ENCODE measurements at places on chromosomes 5 and 9.

- DNase-seq, result no peak
Measured at GRCh38 chr5:177546258-177546741, 8.1 kb downstream of the FAM193B start.

GRCh38 chr9:79912318-79913070 lies 340.7 kb downstream of the TLE4 start:
- DNase-seq, result no peak

GRCh38 chr9:89382026-89382986 lies 64.0 kb downstream of the SECISBP2 start:
- no peak for DNase-seq

- no peak for DNase-seq
Measured at GRCh38 chr9:2479056-2479565, 142.5 kb upstream of the VLDLR start.

DNA sequence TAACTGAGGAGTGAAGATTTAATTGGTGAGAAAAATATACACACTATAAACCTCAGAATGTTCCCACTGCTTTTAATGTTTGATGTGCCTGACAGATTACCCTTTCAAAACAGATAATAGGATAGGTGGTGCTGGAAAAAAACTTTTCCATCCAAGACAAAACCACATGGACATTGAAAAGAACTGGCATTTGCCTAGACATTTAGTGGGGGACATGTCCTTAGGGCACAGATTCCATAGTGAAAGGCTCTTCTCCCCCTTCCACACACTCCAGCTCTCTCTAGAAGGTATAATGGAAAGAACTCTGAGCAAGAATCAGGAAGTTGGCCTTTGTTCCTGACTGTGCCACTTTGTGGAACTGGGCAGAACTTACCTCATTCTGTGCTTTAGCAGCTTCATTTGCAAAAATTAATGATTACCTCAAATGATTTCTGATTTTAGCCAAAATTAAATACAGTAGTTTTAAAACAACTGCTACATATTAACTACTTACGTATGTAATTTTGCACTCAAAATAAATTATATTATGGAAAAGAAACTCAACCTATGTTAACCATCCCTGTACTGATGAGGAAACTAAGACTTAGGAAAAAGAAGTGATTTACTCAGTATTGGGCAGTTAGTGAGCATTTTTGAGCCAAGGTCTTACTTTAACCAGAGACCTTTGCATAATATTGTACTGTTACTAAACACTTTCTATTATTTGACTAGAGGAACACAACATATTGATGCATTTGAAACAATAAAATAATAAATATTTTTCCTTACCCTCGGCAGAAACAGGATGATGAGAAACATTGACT lies 43.3 kb downstream of the TMC1 start:
- no peak for DNase-seq

- DNase-seq, result no peak
Measured at GRCh38 chr5:87785554-87786335, 373.0 kb upstream of the CCNH start.

- DNase-seq, result no peak
Measured at GRCh38 chr5:41087461-41087860, 16.3 kb upstream of the MROH2B start.

GRCh38 chr9:89010056-89010455 lies 18.8 kb downstream of the S1PR3 start:
- no peak for DNase-seq
